Progenitor cell of endocrine pancreas (in vitro differentiated cells): ENCODE measurements at places on chromosomes 11 and 22. TPM values are rescaled to one million over a fixed set of nuclear protein-coding genes. Genes with fewer than 3 reads are reported as not detected.

- DNase-seq: no peak
- H3K36me3 ChIP-seq: no peaks in the 10 kb centered on the region
- H3K27ac ChIP-seq: no peak overlapping the region
- peaks cover 18% of the 10 kb centered on the region for H3K27me3 ChIP-seq
- no peaks in the 10 kb centered on the region for H3K4me1 ChIP-seq
Measured at GRCh38 chr11:120674542-120674941, 163.0 kb downstream of the GRIK4 start.

DNA sequence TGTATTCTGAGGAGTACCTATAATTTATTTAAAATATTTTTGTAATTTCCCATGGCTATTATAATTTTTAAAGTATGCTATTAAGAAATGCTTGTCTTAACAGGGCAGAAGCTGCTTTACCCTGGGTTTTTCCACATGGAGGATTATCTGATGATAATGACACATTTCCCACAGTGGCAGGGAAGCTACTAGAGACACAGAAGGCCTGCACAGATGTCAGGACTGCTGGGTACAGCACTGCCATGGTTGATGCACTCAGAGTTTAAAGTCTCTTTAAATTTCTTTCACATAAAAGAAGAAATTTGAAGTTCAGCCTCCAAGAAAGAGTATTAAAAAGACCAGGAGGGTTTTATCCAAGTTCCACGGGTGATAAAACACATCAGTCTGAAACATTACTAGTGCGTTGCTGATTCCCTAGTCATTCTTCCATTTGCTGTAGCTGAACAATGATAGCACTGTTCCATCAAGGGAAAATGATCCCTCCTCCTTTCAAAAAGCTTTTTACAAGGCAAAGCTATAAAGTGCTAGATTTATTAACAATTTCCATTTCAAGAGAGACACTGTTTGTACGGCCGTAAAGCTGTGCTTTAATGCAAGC is 363.0 kb downstream of the CNTN5 start:
- H3K27ac ChIP-seq: no peak overlapping the region
- no peaks in the 10 kb centered on the region for H3K36me3 ChIP-seq
- no peak overlapping the region for H3K4me3 ChIP-seq
- H3K4me1 ChIP-seq: peaks cover 4% of the 10 kb centered on the region
- no peaks in the 10 kb centered on the region for H3K27me3 ChIP-seq
- no peak for DNase-seq

- H3K36me3 ChIP-seq: no peaks in the 10 kb centered on the region
- DNase-seq: peak; percentile 97
- peaks cover 2% of the 10 kb centered on the region for H3K4me1 ChIP-seq
- no peaks in the 10 kb centered on the region for H3K27me3 ChIP-seq
Measured at GRCh38 chr11:47355283-47356128, 3.0 kb upstream of the MYBPC3 start.

GRCh38 chr11:68370211-68371111 is 58.1 kb downstream of the LRP5 start:
- no peaks in the 10 kb centered on the region for H3K27me3 ChIP-seq
- peaks cover 32% of the 10 kb centered on the region for H3K4me1 ChIP-seq
- no peak for DNase-seq
- H3K4me3 ChIP-seq: no peak overlapping the region
- no peak overlapping the region for H3K27ac ChIP-seq

GRCh38 chr22:48807155-48807554 is 1020.5 kb downstream of the BRD1 start:
- H3K27me3 ChIP-seq: peaks cover 5% of the 10 kb centered on the region

- H3K27ac ChIP-seq: no peak overlapping the region
- DNase-seq: no peak
- H3K4me3 ChIP-seq: no peak overlapping the region
- no peaks in the 10 kb centered on the region for H3K27me3 ChIP-seq
Measured at GRCh38 chr22:17846326-17846992, 72.2 kb upstream of the BID start.

- H3K4me3 ChIP-seq: no peak overlapping the region
- H3K4me1 ChIP-seq: peaks cover 7% of the 10 kb centered on the region
- DNase-seq: peak; percentile 8
- H3K27ac ChIP-seq: no peak overlapping the region
Measured at GRCh38 chr11:1126935-1127663, 30.7 kb upstream of the MUC5AC start.

DNA sequence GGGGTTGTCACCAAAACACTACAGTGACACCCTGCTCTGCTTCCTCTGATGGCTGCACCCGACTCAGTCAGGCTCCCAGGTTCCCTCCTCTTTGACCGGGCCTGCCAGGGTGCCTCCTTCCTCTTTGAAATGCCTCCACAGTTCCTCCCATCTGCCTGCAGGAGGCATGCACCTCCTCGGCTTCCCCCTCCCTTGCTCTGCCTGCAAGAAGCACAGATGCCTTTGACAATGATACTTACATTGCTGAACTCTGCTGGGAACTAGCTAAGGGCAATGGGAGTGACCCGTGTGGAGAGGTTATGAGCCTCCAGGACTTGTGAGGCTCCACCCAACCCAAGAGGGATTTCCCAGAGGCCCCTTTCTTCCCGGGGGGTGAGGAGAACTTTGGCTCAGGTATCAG is 674.1 kb downstream of the OPCML start:
- no peak overlapping the region for H3K27ac ChIP-seq
- H3K27me3 ChIP-seq: peaks cover 12% of the 10 kb centered on the region
- no peaks in the 10 kb centered on the region for H3K4me1 ChIP-seq
- H3K36me3 ChIP-seq: no peaks in the 10 kb centered on the region
- DNase-seq: no peak

The HTR3A gene
- total RNA-seq: not detected in 2 replicates

The TST gene
- 41.9 and 44.5 TPM in 2 replicates for total RNA-seq

The OR4A16 gene
- not detected in 2 replicates for total RNA-seq

The DBX1 gene
- total RNA-seq: not detected in 2 replicates

The RFPL2 gene
- 1.0 TPM in 2 replicates for total RNA-seq
